ENCODE measurements at places on chromosomes 12 and 14. TPM values are rescaled to one million over a fixed set of nuclear protein-coding genes. Genes with fewer than 3 reads are reported as not detected.

DNA sequence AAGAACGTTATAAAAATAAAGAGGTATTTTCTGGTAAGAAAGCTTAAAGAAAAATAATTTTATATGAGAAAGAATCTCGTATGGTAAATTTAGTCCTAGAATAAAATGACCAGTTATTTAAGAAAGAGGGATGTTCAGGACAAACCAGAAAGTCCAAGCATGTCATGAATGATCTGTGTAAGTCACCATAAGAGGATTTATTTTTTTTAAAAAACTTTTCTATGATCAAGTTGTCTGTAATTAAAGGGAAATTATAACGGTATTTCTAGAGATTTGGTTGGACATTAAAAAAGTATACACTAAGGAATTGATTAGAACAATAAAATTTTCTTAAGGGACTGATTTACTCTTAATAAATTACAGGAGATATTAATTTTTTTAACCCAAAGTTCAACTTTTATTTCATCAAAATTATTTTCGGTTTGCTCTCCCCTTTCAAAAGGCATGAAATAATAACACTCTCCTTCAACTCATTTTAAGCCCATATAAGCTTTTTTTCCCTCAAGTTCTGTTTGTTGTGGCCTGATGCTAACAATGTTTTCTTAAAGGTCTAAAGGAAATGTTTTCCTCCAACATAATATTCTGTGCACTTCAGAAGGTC, 49.9 kb upstream of the CPSF6 start:
- no peak for DNase-seq
- H3K4me1 ChIP-seq: no peaks in the 10 kb centered on the region
- H3K27me3 ChIP-seq: no peaks in the 10 kb centered on the region
- no peak overlapping the region for H3K27ac ChIP-seq
- no peaks in the 10 kb centered on the region for H3K36me3 ChIP-seq
- no peak overlapping the region for H3K4me3 ChIP-seq

GRCh38 chr12:109858764-109859163, 21.6 kb downstream of the GLTP start:
- peaks cover 53% of the 10 kb centered on the region for H3K36me3 ChIP-seq
- no peaks in the 10 kb centered on the region for H3K4me1 ChIP-seq
- DNase-seq: no peak
- H3K27me3 ChIP-seq: no peaks in the 10 kb centered on the region
- H3K4me3 ChIP-seq: no peak overlapping the region

DNA sequence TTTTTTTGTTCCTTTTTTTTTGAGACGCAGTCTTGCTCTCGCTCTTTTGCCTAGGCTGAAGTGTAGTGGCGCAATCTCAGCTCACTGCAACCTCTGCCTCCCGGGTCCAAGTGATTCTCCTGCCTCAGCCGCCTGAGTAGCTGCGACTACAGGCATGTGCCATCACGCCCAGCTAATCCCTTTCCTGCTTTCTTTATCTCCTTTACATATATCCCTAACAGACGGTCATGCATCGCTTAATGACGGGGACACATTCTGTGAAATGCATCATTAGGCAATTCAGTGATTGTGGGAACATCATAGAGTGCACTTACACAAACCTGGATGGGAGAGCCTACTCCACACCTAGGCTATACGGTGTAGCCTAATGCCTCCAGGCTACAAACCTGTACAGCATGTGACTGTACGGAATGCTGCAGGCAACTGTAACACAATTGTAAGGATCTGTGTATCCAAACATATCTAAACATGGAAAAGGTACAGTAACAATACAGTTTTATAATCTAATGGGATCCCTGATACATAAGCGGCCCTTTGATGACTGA, 32.8 kb downstream of the NOS1 start:
- no peaks in the 10 kb centered on the region for H3K4me1 ChIP-seq
- no peak for DNase-seq
- no peak overlapping the region for H3K4me3 ChIP-seq
- H3K36me3 ChIP-seq: no peaks in the 10 kb centered on the region

JDP2 gene
- total RNA-seq: 4.3 TPM

- DNase-seq: no peak
- no peak overlapping the region for H3K27ac ChIP-seq
- no peaks in the 10 kb centered on the region for H3K4me1 ChIP-seq
- no peak overlapping the region for H3K4me3 ChIP-seq
Observed at GRCh38 chr12:76242813-76243550, 105.2 kb downstream of the BBS10 start.

GRCh38 chr14:90330203-90331196, 1.2 kb downstream of the NRDE2 start:
- DNase-seq: no peak
- no peak overlapping the region for H3K27ac ChIP-seq
- peak overlapping the region; percentile 73 for H3K4me3 ChIP-seq
- no peaks in the 10 kb centered on the region for H3K36me3 ChIP-seq

GRCh38 chr12:121801595-121802484, 2.0 kb upstream of the SETD1B start:
- H3K4me3 ChIP-seq: peak overlapping the region; percentile 92
- H3K27me3 ChIP-seq: no peaks in the 10 kb centered on the region
- peaks cover 21% of the 10 kb centered on the region for H3K4me1 ChIP-seq

LRRC9 gene
- total RNA-seq: under 0.01 TPM

DNA sequence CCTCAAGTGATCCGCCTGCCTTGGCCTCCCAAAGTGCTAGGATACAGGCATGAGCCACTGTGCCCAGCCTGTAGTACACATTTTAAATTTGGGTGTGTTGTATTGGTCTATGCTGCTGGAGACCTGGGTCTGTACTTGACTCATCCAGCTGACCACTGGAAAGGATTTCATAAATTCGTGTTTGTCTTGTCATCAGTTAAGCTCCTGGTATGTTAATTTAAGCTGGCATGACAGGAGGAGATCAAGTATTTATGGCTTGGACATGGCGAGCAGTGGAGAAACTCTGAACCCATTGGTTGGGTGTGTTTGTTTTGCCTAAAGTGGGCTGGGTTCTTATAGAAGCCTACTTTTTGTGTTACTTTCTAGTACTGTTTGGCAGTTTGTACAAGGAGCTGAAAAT, 24.2 kb downstream of the YY1 start:
- no peak for DNase-seq
- H3K27ac ChIP-seq: no peak overlapping the region
- H3K4me1 ChIP-seq: no peaks in the 10 kb centered on the region
- H3K4me3 ChIP-seq: no peak overlapping the region

DNA sequence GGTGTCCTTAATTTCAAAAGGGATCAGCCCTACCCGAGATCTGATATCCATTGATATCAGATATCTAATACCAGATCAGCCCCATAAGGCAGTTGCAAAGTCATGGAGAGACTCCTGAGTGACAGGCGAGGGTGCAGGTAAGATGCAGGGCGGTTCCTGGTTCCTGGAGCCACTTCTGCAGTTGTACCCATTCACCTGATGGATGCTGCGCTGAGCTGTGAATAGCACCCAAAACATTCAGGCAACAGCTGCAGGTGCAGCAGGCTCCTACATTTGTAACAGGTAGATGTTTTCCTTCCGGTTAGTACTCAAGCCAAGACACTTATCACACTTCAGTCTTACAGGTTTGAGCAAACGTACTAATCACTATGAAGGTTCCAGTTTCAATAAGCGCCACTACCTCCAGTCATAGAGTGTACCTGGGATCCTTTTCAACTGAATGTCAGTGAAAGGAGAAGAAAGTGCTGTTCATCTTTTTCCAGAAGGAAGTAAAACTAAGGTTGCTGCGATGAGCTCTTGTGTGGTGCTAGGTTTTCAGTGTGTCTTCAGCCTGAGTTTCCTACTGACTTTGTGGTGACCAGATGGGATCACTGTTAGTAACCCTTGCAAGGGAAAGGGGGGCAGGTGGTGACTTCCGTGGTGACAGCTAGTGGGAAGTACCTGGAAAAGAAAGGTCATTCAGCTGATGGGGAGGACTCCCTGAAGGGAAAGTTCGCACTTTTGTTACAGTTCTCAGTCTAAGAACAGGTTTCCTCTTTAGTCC, 1.9 kb downstream of the ATP6V0A2 start:
- DNase-seq: no peak
- H3K36me3 ChIP-seq: no peaks in the 10 kb centered on the region
- H3K4me1 ChIP-seq: peaks cover 24% of the 10 kb centered on the region
- no peak overlapping the region for H3K27ac ChIP-seq
- no peak overlapping the region for H3K4me3 ChIP-seq

APOLD1 gene
- total RNA-seq: 5.2 TPM

ADAMTS20 gene
- 0.09 TPM for total RNA-seq

DNA sequence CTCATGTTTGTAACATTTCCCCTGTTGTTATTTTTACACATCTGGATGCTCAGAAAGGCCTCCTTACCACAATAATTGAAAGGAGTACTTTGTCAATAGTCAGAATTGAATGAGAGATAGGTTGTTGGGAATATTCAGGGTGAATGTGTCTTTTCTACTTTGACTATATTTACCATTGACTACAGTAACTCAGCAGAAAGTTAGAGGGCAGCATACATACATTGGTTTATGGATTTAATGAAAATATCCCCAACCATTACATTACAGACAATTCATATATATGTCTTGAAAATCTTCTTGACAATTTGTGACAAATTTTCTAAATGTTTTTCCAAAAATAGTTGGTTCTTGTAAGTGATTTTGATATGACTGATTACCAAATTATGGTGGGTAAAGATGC, 97.7 kb downstream of the NTS start:
- H3K4me3 ChIP-seq: no peak overlapping the region
- no peak overlapping the region for H3K27ac ChIP-seq
- H3K27me3 ChIP-seq: no peaks in the 10 kb centered on the region
- DNase-seq: no peak
- H3K4me1 ChIP-seq: no peaks in the 10 kb centered on the region

DNA sequence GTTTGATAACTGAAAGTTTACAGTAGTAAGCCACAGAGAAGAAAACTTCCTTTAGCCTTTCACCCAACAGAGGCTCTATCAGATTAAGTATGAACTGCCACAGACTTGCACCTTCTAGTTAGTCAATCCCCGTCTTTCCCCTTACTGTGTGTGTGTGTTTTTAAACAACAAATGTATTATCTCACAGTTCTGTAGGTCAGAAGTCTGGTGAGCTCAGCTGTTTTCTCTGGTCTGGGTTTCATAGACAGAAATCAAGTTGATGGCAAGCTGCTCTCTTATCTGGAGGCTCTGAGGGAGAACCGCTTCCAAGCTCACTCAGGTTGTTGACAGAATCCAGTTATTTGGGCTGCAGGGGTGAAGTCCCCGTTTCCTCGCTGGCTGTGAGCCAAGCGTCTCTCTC, 320.5 kb downstream of the PRKD1 start:
- H3K36me3 ChIP-seq: no peaks in the 10 kb centered on the region
- H3K27me3 ChIP-seq: no peaks in the 10 kb centered on the region
- H3K4me1 ChIP-seq: no peaks in the 10 kb centered on the region

GRCh38 chr12:86659985-86660384, 403.8 kb upstream of the MGAT4C start:
- H3K27me3 ChIP-seq: no peaks in the 10 kb centered on the region
- H3K27ac ChIP-seq: no peak overlapping the region
- H3K4me3 ChIP-seq: no peak overlapping the region
- DNase-seq: no peak
- H3K36me3 ChIP-seq: no peaks in the 10 kb centered on the region

DNA sequence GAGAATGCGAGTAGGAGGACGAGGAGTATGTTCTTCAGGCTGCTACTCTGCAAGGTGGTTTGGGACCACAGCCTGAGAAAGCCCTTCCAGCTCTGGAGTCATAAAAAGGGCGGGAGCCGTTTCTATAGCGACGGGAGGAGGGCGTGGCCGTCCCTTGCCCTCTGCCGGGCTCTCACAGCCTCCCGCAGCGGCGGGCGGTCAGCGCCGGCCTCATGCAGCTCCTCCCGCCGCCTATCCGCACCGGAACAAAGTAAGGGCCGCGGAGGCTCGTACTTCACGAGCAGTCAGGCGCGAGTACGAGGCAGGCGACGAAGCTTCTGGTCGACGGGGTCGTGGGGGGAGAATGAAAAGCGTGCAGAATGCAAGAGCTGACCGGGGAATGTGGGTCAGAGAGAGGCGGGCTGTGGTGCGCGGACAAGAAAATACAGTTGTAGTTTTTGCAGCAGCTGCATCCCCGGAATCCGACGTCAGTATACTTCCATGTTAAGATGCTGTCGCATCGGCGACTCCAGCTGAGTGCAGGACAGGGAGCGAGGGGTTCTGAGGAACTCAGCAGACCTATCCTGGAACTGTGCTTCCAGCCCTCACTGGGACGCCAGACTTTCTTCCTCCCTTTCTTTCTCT, at the start of gene DYRK4:
DYRK4 (plus strand) TSS at position 175 of the 624 bp plus-strand sequence; CDS start at position 213, 38 bp downstream.
- DNase-seq: peak; percentile 18
- no peaks in the 10 kb centered on the region for H3K36me3 ChIP-seq
- no peak within 1 kb of the TSS for H3K4me3 ChIP-seq
- H3K27me3 ChIP-seq: no peaks in the 10 kb centered on the region

- H3K4me3 ChIP-seq: no peak overlapping the region
- peaks cover 52% of the 10 kb centered on the region for H3K36me3 ChIP-seq
- peak overlapping the region; percentile 72 for H3K27ac ChIP-seq
- H3K27me3 ChIP-seq: no peaks in the 10 kb centered on the region
- no peak for DNase-seq
- H3K4me1 ChIP-seq: peaks cover 46% of the 10 kb centered on the region
Observed at GRCh38 chr14:91316761-91317160, 72.3 kb upstream of the GPR68 start.

DNA sequence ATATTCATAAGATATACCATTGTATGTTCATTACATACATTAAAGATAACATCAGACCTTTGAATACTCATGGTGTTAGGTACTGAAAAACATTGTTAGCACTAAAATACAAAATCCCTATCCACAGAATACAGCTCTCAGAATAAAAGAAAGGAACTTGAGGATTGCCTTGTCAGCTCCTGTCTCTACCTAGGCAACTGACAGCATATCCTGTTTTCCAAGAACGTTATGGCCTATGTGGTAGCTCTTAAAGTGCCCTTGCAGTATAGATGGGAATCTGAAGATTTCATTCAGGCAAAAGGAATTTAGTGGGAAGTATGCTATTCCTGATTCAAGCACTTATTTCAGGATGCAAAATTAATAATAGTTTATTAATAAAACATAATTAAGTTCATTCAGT, 1.8 kb upstream of the PPP1R12A start:
- H3K36me3 ChIP-seq: no peaks in the 10 kb centered on the region
- H3K27ac ChIP-seq: no peak overlapping the region
- H3K4me3 ChIP-seq: no peak overlapping the region

CIROP gene
- total RNA-seq: 0.05 TPM

- no peaks in the 10 kb centered on the region for H3K36me3 ChIP-seq
- no peak overlapping the region for H3K4me3 ChIP-seq
- H3K27me3 ChIP-seq: peaks cover 89% of the 10 kb centered on the region
- no peak for DNase-seq
Observed at GRCh38 chr12:51864833-51865670, 16.5 kb upstream of the FIGNL2 start.

All from thymus (tissue), 14 donors.